ENCODE measurements at places on chromosomes 6 and 20. TPM values are rescaled to one million over a fixed set of nuclear protein-coding genes. Genes with fewer than 3 reads are reported as not detected.

- H3K4me1 ChIP-seq = no peaks in the 10 kb centered on the region
- H3K27ac ChIP-seq = no peak overlapping the region
- DNase-seq = no peak
These were observed 542.6 kb downstream of the DHX35 start for GRCh38 chr20:39504710-39505094.

- no peaks in the 10 kb centered on the region for H3K4me1 ChIP-seq
- no peak overlapping the region for H3K27ac ChIP-seq
- no peaks in the 10 kb centered on the region for H3K27me3 ChIP-seq
- DNase-seq = no peak
These were observed 73.4 kb downstream of the REPS1 start for GRCh38 chr6:138914701-138915100.

GRCh38 chr6:140107216-140107615, 732.8 kb upstream of the CITED2 start:
- DNase-seq = no peak
- H3K27ac ChIP-seq = no peak overlapping the region
- no peaks in the 10 kb centered on the region for H3K27me3 ChIP-seq
- no peak overlapping the region for H3K4me3 ChIP-seq
- H3K4me1 ChIP-seq = no peaks in the 10 kb centered on the region
- no peaks in the 10 kb centered on the region for H3K36me3 ChIP-seq

- H3K27ac ChIP-seq = no peak overlapping the region
- no peaks in the 10 kb centered on the region for H3K36me3 ChIP-seq
- H3K4me1 ChIP-seq = no peaks in the 10 kb centered on the region
- H3K27me3 ChIP-seq = no peaks in the 10 kb centered on the region
- DNase-seq = no peak
These were observed 93.7 kb upstream of the ATXN1 start for GRCh38 chr6:16854986-16855385.

DNA sequence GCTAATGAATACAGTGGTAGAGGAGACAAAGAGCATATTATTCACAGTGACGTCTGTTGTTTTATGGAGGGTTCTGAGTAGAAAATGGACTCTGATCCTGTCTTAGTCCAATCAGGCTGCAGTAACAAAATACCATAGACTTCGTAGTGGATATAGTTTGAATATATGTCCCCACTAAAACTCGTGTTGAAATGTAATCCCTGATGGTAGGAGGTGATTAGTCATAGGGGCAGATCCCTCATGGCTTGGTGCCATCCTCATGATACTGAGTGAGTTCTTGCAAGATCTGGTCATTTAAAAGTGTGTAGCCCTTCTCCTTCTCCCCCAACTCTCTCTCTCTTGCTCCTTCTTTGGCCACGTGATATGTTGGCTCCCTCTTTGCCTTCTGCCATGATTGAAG, 82.5 kb downstream of the CD83 start:
- H3K36me3 ChIP-seq = no peaks in the 10 kb centered on the region
- H3K4me1 ChIP-seq = no peaks in the 10 kb centered on the region
- no peaks in the 10 kb centered on the region for H3K27me3 ChIP-seq
- H3K27ac ChIP-seq = no peak overlapping the region

Gene DNMT3B
- 5.0 TPM for total RNA-seq

Gene CDH22
- not detected for total RNA-seq
